ENCODE measurements at places on chromosomes 3 and 15.

- DNase-seq, result peak; percentile 4
Observed at GRCh38 chr15:62262305-62262941, 97.3 kb upstream of the C2CD4B start.

- DNase-seq, result no peak
Observed at GRCh38 chr3:86562090-86562489, 428.9 kb downstream of the VGLL3 start.

DNA sequence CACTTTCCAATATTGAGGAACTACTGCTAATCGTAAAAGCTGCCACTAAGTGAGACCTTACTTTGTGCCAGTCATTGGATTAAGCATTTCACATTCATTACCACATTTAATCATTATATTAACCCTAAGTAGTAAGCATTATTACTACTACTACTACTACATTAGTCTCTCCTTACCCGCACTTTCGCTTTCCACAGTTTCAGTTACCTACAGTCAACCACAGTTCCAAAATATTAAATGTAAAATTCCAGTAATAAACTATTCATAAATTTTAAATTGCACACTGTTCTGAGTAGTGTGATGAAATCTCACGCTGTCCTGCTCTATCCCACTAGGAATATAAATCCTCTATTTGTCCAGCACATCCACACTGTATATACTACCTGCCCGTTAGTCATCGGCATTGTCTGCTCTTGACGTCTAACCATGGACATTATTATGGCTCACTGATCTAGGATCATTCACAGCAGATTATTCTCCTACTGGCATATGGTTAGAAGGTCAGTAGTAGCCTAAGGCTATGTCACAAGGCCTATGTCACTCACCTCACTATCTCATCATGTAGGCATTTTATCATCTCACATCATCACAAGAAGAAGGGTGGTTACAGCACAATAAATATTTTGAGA lies 121.1 kb downstream of the GSK3B start:
- DNase-seq, result no peak

GRCh38 chr3:33690341-33690740 lies 27.7 kb downstream of the CLASP2 start:
- no peak for DNase-seq

DNA sequence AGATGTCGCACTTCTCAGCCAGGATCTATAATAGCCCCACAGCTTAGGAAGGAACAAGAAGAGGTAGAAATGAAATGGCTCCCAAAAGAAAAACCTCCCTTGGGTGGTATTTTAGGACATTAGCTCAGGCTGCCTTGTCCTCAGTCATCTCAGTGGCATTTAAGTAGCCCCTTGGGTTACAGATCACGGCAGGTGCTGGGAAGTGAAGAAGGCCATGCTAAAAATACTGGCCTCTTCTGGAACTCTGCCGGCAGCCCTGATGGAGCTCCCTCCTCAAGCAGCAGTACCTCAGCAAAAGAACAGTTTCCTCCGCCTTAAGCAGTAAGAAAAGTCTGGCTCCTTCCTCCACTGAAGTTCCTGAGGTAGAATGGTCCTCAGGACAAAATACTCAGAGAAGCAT lies 7.3 kb upstream of the TPM1 start:
- DNase-seq, result no peak

DNA sequence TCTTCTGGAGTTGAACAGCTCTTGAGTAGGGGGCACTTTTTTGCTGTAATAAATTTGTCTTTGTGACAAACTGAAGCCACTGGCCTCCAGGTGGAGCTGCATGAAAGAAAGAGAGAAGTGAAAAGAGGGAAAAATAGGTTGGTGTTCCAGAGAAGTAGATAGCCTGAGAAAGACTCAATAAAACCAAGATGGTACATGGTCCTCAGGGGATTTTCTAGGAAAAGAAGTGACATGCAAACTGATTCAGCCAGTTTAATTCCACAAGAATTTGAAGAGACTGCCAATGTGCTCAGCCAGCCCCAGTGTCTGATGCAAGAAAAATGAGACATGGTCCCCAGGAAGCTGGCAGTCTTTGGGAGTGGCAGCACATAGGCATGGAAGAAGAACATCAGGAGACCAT lies 152.7 kb downstream of the CD47 start:
- peak; percentile 70 for DNase-seq

Measured in endothelial cell of umbilical vein (primary cell).